ENCODE measurements at places on chromosomes 16 and 17.

DNA sequence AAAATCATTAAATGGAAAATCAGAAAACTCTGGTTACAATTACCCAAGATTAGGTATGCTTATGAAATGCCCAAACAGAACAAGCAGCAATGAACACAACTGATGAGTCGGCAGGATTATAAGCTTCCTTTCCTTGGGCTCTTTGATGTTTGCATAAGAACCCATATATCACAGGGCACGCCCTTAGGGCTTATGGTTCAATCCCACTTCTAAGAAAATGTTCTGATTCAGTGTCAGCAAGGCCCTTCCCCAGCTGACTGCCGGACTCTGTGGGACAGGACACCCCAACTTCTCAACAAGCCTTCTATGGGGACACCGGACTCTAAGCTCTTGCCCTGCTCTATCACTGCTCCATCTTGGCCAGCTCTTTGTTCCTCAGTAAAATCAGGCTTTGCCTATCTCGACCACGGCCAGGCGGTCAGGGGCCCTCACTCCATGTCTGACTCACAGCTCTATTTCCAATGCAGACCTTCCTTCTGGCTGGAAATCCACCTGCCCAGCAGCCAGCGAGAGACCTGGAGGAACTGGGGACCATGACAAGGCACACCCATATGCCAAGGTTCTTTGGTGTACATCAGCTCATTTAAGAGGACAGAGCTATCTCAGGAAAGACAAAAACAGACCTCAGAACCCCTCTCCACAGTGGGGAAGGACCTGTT lies 26.8 kb downstream of the LITAFD start:
- DNase-seq: no peak

- DNase-seq: no peak
Observed at GRCh38 chr16:66950437-66950836, 10.6 kb upstream of the CES3 start.

DNA sequence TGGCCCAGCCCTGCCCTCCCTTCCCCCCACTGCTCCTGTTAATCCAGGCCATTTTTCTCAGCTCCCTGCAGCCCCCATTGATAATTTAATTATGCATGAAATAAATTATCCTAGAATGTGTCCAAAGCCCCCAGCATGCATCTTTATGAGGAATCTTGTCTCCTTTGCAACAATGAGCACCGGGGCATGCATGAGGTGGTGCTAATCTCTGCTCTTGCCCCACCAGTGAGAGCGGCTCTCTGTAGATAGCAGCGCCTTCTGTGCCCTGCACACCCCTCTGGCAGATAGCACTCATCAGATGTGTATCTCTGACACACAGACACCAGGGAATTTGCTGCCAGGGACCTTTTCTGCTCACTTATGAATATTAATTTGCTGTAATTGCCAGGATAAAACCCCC lies 140.2 kb upstream of the CDC42EP4 start:
- DNase-seq: no peak

GRCh38 chr16:73037845-73038570 lies 9.9 kb downstream of the ZFHX3 start:
- DNase-seq: no peak

DNA sequence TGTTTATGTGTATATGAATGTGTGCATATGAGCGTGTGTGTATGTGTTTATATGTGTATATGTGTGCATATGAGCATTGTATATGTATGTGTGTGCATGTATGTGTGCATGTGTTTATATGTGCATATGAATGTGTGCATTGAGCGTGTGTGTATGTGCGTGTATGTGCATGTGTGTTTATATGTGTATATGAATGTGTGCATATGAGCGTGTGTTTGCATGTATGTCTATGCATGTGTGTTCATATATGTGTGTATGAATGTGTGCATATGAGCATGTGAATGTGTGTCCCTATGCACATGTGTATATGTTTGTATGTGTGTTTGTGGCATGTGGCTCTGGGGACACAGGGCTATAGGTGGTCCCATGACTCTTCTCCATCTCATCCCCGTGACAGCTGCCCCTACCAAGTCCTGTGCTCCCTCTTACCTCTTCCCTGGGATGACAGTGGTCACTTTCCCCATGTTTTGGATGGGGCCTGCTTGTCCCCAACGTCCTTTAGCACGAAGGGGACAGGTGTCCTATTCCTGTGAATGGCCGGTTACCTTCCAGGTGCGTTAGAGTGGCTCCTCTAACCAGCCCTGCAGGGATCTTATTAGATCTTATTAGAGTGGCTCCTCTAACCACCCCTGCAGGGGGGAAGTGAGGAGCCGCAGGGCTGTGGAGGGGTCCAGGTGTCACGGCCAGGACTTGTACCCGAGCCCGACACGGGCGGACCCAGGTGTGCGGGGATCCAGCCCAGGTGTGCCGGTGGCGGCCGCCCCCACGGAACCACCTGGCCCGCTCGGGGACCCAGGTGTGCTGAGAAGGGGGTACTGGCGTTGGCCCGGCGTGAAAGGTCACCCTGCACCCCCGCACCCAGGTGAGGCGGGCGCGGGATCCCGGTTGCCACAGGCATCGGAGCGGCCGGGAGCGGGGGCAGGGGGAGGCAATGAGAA lies 105.6 kb downstream of the SEC14L1 start:
- DNase-seq: no peak

GRCh38 chr17:39057701-39058206 lies 90.6 kb upstream of the FBXO47 start:
- DNase-seq: no peak

- no peak for DNase-seq
Observed at GRCh38 chr16:21937336-21937829, 15.8 kb upstream of the UQCRC2 start.

- no peak for DNase-seq
Observed at GRCh38 chr17:2693561-2694380, 17.8 kb downstream of the CLUH start.

DNA sequence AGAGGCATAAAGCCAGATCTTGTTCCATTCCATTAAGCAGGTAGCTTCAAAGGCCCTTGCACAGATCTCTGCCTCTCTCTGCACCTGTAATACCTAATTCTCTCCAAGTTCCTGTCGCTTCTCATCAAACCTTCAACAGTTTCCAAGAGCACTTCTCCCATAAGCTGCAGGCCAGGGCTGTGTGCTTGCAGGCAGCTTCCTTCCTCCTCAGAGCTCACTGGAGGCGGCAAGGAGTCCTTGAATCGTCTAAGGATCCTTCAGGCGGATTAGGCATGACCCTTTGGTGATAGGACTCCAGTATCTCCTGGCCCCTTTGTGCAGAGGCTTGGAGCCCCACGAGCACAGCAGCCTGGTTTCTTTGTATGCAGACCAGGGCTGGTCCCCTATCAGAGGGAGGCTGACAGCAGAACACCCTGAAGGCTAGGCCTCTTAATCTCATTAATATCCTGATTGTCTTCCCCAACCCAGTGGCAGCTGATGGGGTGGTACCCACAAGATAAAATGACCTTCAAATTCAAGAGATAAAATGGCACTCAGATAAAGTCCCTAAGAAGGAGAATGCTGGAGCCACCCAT lies 19.8 kb downstream of the HNF1B start:
- no peak for DNase-seq

DNA sequence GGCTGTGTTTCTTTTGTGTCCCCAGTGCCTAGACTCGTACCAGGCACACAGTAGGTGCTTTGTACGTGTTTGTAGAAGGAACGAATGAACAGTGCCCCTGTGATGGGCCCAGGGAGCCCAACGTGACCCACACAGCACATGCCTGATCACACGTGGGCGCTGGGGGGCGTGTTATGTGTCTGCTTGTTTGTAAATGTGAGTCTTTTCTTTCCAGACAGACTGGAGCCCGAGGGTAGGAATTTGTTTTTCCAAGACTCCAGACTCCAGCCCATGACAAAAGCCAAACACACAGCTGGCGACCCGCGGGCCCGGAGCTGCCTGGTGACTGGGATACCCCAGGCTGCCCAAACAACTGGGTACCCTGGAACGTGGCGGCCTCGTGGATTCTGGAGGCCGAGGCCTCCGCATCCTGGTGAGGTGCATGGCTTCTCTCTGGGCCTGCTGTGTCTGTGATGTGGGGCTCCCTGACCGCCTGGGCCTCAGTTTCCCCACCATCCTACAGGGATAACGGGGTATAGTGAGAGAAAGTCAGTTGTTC lies 14.9 kb upstream of the CBFA2T3 start:
- no peak for DNase-seq

DNA sequence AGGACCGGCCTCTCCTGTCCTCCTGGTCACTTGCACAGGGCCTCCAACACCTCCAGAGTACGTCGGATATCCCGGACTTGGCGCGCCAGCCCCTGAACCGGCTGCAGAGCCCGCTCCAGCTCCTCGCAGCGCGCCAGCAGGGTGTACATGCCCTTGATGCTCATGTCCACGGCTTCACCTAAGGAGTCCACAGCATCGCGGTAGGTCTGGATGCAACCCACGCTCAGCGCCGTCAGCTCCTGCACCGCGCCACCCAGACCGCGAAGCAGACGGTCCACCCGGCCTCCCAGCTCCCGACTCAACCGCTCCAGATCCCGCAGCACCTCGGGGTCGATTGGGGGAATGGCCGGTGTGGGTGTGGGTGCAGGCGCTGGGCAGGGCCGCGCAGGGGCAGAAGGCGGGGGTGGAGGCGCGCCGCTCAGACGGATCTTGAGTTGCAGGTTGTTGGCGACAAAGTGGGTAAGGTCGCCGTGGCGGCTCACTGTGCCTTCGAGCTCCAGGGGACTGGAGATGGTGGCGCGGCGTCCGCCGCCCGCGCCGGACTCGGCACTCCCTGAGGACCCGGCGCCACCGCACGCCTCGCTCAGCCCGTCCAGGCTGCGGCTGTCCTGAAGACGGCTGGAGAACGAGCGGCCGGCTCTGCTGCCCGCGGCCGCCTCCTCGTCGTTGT lies 804 bp downstream of the BORCS6 start:
- no peak for DNase-seq

Measured in SHP77 (cell line).